ENCODE measurements at places on chromosomes 5 and 9.

- no peak for DNase-seq
These were observed 213.4 kb downstream of the ATPSCKMT start for GRCh38 chr5:10036136-10036815.

- no peak for DNase-seq
These were observed 240.5 kb upstream of the TUT7 start for GRCh38 chr9:86594724-86595123.

- no peak for DNase-seq
These were observed 326.7 kb upstream of the GRAMD2B start for GRCh38 chr5:126096442-126097006.

- no peak for DNase-seq
These were observed 14.5 kb upstream of the WNK2 start for GRCh38 chr9:93169444-93169843.

- no peak for DNase-seq
These were observed 257.9 kb upstream of the ANKRD55 start for GRCh38 chr5:56490971-56491468.

DNA sequence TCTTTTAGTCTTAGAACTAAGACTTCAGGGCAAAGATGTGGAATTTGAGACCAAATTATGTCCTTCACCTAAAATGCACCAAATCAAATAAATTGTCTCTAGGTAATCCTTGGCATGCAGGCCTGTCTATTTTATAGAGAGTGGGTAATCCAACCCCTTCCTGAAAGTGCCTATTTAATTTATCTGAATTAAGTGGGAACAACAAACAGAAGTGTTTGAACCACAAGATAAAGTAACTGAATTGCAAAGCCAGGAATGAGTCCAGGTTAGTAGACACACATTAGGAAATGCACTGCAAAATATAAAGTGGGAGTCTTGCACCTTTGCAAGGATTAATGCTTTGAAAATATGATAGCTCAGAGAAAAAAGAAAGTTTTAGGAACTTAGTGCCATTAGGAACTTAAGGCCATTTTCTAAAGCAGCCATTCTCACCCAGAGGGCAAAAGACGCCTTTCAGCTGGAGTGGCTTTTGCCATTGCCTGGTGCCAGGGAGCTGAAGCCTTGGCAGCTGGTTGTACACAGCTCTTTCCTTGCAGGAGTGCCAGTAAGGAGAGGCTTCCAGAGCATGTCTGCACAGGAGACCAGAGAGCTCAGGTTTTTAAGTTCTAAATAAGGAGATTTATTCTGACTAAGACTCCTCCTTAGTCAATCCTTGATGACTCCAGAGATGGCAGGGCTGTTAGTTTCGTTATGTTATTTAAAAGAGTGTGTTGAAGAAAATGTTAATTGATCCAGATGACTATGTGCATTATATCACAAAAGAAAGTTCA, 151.7 kb upstream of the ELL2 start:
- DNase-seq, result no peak

Measured in omental fat pad (tissue), 4 donors.